ENCODE measurements at places on chromosomes 3 and 15.

- no peak for DNase-seq
These were observed 137.3 kb upstream of the UBE2E1 start for GRCh38 chr3:23668430-23668904.

GRCh38 chr3:176632925-176633324, 564.4 kb downstream of the TBL1XR1 start:
- no peak for DNase-seq

GRCh38 chr3:196889844-196890708, 22.4 kb downstream of the SENP5 start:
- DNase-seq = no peak

DNA sequence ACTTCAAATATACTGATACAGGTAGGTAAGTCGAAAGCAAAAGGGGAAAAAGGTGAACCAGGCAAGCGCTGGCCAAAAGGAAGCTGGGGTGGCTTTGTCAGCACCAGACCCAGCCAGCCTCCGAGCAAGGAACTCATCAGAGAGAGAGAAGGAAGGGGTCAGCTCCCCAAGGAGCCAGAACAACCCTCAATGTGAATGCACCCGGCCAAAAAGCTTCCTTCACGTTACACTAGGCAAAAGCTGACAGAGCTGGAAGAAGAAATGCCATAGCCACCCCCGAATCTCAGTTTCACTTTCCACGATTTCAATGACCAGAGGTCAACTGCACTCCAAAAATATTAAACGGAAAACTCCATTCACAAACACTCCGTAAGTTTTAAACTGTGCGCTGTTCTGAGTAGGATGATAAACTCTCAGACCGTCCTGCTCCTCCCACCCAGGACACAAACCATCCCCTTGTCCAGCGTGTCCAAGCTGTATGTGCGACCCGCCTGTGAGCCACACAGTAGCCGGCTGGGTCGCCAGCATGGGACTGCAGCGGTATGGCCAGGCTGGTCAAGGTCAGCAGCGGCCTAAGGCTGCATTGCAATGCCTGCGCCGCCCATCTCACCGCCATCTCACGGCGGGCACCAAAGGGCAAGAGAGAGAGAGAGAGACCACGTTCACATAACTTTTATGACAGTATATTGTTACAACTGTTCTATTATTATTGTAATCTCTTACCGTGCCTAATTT, 29.7 kb downstream of the CYFIP1 start:
- no peak for DNase-seq

- no peak for DNase-seq
These were observed 225.6 kb upstream of the TBC1D5 start for GRCh38 chr3:17967953-17968607.

DNA sequence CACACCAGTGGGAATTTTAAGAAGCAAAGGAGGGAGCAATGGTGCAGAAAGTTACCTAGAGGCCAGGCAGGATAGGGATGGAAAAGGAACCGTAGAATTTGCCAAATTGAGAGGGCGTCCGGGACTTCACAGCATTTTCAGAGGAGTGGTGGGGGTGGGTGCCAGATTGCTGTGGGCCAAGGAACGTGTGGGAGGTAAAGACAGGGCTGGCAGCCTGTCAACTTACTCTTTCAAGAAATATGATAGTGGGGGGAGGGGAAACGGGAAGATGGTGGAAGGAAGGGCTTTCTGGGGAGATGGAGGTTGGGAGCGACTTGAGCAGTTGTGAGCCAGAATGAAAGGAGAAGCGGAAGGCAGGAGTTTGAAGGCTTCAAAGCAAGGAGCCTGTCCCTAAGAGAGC, 1.4 kb upstream of the SLC6A11 start:
- DNase-seq = no peak

DNA sequence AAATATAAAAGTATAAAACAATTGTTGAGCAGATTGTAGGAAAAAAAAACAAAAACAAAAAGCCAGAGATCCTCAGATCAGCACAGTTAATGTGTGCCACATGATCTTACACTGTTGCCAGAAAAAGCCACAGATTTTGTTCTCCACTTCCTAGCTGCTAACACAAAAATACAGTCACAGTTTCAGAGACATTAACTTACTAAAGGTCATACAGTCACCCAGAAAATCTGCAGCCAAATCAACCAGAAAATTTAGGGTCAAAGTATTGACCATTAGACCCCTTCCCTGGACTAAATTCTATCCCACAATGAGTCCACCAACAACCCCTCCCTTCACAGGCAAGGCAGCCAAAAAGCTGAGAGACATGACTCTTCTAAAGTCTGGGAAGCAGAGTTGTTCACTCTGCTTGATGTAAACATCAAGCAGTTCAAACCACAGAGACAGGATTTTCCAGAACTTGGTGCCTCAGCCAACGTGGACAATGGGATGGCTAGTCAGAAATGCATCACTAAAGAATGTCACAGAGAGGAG, 59.1 kb downstream of the SST start:
- DNase-seq = no peak

GRCh38 chr15:77901251-77901881, 176.1 kb downstream of the TBC1D2B start:
- DNase-seq = no peak

GRCh38 chr3:181362378-181362777, 349.3 kb upstream of the SOX2 start:
- DNase-seq = no peak

- DNase-seq = no peak
These were observed 11.4 kb downstream of the TRAK1 start for GRCh38 chr3:42102571-42102970.

- DNase-seq = no peak
These were observed 31.5 kb upstream of the RPS17 start for GRCh38 chr15:82571722-82572222.

- no peak for DNase-seq
These were observed 530.8 kb downstream of the SHQ1 start for GRCh38 chr3:72317491-72317890.

- DNase-seq = no peak
These were observed 1.4 kb upstream of the ST3GAL6 start for GRCh38 chr3:98761643-98762229.

- DNase-seq = no peak
These were observed 897.3 kb downstream of the ROBO1 start for GRCh38 chr3:78870484-78870883.

DNA sequence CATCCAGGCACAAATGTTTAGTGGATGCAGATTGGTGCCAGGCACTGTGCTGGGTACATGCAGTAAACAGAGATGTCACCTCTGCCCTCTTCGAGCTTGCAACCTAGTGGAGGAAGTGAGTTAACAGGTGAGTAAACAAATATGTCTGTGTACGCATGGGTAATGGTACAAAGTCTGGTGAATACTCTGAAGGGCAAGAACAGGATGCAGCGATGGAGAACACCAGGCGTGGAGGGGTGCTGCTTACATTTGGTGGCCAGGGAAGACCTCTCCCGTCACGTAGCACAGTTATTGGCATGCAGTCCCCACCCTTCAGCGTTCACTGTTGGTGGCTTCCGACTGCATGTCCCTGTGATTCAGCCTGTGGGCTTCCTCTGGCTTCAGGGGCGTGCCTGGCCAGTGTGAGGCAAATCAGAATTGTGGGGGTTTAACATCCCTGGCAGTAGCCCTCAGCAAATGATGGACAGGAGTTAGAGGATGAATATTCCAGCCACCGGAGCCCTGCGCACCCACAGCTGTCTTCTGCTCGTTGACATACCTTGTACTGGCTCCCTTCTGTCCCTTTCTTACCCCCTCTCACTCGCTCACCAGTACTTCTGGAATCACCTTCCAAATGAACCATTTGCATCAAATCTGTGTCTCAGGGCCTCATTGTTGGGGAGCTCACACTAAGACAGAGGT, 9.1 kb upstream of the HDAC11 start:
- no peak for DNase-seq

GRCh38 chr3:25472731-25473130, 44.7 kb downstream of the RARB start:
- no peak for DNase-seq

DNA sequence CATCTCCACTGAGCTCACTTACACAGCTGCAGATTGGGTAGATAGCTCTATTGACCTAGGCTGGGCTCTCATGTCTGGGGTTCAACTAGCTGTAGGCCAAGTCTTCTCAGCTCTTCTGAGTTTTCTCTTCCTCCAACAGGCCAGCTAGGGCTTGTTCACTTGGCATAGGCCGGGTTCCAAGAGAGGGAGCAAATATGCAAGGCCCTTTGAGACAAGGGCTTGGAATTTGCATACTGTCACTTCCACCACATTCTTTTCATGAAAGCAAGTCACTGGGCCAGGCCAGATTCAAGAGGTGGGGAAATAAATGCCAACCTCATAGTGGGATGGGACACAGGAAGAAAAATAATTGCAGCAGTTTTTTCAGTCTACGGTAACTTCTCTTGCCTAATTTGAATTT, 25.2 kb downstream of the PIGB start:
- no peak for DNase-seq

- no peak for DNase-seq
These were observed 146.0 kb downstream of the NUP210 start for GRCh38 chr3:13274125-13274524.

DNA sequence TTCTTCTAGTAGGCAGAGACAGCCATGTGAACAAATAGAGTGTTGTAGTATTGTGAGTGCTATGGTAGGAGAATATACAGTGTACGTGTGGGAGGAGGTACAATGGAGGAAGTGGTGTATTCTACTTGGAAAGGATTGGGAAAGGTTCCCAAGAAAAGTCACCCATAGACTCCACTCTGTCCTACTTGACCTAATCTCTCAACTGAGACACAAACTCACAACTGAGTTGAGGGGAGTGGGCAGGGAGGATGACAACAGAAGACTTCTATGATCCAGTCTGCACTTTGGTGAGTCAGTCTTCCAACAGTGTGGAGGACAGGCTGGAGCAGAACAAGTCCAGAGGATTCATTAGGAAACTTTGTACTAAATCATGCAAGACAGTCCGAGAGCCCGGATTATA, 28.8 kb upstream of the AQP9 start:
- no peak for DNase-seq

GRCh38 chr3:187828579-187829452, 83.5 kb upstream of the BCL6 start:
- DNase-seq = no peak

DNA sequence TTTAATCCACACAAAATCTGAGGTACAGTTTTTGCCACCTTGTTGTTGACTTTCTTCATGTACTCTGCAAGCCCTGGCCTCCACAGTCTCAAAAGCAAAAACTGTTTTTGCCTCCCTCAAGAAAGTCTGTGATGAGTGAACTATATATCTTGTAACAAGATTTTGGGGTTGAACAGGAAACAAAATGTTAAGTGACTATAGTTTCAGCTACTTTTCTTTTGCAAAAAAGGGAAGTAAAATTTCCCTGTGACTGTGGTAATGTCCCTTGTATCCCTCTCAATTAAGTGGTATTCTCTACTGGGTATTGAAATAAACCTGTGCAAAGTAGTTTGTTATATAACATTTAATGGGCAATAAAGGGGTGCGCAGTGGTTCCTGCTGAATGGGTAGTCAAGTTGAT, 21.3 kb upstream of the SCAANT1 start:
- DNase-seq = no peak

DNA sequence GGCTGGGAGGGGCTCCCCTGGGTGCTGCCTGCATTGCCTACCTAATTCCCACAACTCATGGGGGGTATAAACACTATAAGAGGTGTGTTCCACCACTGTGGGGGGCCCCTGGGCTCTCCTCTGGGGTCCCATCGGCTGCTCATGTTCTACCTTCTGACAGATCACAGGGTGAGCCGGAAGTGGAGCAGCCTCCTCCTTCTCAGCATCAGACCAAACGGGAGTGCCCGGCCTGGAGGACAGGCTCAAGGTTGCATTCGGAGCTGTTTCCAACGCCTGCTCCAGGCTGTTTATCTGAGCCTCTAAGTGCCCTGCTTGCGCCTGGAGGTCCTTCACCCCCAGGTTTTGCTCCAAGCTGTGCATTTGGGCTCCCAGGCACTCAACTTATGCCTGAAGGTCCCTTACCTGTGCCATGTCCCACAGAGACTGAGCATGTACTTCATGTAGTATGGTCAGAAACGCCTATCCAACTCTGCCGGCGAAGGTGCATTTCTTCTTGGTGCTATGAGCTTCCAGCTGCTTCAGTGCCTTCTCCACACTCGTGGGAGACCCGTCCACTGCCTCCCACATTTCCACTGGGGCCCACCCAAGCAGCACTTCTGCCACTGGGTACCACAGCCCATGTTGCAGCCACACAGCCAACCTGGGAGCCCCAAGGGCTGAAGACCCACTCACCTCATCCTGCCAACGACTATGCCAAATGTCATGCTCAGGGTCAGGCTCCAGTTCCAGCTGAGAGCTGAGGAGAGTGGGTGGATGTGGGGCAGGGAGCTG, 232.1 kb downstream of the IGSF11 start:
- no peak for DNase-seq

DNA sequence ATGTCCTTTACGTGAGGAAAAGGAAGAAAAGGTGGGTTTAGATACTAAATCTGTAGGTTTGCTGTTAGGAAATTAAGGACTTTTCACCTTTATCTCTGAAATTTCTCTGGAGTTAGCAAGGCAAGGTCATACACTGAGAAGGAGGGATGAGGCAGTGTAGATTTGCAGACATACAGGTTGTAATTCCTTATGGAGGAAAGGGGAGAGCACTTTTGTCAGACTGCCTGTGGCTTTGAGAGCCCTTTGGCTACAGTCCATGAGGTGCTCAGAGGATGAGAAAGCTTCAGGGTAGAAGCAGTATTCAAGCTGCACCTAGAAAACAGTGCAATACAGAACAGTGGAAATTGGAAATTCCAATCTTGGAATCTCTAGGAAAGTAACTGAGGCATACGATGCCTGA, 8.3 kb downstream of the RPL14 start:
- no peak for DNase-seq

GRCh38 chr15:62150445-62150844, 14.6 kb downstream of the C2CD4B start:
- no peak for DNase-seq

GRCh38 chr3:180409170-180409569, 192.8 kb upstream of the TTC14 start:
- no peak for DNase-seq

GRCh38 chr15:68206711-68207151, 1.6 kb upstream of the CALML4 start:
- DNase-seq = no peak

DNA sequence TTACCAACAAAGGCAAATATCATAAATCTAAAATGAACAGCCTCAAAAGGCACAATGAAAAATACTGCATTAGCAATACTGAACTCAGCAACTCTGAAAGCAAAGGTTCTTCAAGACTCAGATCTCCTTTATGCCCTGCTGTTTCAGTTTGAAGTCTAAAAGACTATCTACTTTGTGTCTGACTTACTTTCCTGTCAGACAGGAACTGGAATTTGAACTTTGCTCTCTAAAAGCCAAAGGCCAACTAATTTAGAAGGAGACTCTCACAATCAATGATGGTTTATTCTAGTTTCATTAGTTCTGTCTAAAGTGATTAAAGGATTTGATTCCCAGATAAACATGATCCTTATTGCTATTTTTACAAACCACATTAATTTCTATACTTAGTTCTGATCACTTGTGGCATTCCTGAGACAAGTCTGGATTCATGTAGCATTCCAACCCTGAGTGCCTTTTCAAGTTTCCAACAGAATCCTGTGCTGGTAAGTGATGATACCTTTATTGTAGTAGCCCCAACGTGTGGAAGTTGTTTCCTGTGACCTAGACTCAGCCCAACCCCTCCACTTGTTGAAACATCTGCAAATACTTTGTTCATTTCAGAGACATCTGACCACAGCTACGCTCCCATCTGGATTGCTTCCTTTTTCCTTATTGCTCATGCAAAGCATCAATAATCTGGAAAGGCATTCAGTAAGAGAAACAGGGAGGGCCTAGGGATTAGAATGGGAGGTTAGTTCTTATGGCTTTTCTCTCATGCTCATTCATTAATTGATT, 14.9 kb upstream of the LEKR1 start:
- DNase-seq = no peak

- DNase-seq = no peak
These were observed 414.6 kb upstream of the ARPP21 start for GRCh38 chr3:35224565-35225295.

Data from activated naive CD4-positive, alpha-beta T cell (primary cell).